ENCODE measurements at places on chromosomes 4 and X. TPM values are rescaled to one million over a fixed set of nuclear protein-coding genes. Genes with fewer than 3 reads are reported as not detected.

FIP1L1 gene
- 80.6 TPM for total RNA-seq

FAM114A1 gene
- not detected for total RNA-seq

MCUB gene
- 51.2 TPM for total RNA-seq

SASH3 gene
- total RNA-seq, result 231 TPM

IL13RA1 gene
- total RNA-seq, result not detected

ZMAT1 gene
- 3.6 TPM for total RNA-seq

TLR2 gene
- not detected for total RNA-seq

GSX2 gene
- not detected for total RNA-seq
